ENCODE measurements at places on chromosomes 12 and 14.
A peak's percentile ranks its signal among the peaks of the same experiment; 100 is the strongest.

GRCh38 chr12:14207905-14208551 is 157.5 kb upstream of the ATF7IP start:
- DNase-seq, result no peak

DNA sequence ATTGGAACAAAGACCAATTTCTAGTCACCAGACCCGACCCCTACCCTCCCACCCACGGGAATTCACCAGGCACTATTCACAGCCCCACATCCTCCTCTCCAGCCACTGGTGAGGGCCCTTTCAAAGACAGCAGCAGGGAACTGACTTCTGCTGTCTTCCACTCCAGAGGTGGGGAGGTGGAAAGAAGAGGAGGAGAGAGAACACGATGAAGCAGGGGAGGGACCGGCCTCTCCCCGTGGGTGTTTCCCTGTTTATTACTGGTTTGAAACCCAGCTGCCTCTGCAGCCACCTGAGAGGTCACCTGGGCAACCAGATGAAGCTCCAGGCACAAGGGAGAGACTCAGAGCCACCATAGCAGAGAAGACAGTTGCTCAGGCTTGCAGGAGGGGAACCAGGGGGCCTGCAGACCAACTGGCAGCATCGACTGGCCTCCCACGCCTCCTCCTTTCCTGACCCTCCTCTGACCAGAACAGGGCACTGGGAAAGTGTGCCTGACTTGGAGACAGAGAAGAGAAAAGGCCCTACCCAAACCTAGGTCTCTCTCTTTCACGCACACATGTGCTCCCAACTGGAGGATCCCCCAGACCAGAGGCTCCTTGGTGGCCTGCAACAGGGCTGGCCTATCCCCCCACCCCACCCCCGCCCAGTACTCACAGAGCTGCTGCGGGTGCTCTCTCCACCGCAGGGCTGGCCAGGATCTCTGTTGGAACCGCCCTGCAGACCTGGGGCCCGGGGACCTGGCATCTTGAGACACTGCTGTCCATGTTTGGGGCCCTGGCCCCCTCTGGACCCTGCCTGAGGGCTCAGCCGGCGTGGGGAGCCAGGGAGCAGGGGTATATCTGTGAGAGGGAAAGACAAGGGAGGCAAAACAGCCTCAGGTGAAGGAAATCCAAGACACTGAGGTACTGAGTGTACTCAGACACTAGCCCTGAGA is 22.8 kb downstream of the ANO2 start:
- no peak for DNase-seq

DNA sequence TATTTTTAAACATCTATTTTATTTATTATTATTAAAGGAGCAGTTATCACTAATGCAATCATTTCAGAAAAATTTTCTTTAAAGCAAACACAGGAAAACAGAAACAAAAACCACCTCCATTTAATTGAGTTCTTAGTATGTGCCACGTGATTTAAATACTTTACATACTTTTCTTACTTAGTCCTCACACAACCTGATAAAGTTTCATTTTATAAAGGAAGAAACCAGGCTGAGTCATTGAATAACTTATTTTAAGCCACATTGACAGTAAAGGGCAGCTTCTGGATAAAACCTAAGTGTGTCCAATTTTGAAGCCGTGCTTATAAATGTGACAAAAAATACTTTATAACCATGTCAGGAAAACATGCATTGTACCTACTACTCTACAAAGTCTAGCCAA is 57.1 kb upstream of the PCED1B start:
- peak; percentile 84 for DNase-seq

- DNase-seq, result no peak
These were observed 84.3 kb downstream of the TMEM30B start for GRCh38 chr14:61196792-61197191.

- peak; percentile 90 for DNase-seq
These were observed 6.3 kb downstream of the YBX3 start for GRCh38 chr12:10716704-10717315.

DNA sequence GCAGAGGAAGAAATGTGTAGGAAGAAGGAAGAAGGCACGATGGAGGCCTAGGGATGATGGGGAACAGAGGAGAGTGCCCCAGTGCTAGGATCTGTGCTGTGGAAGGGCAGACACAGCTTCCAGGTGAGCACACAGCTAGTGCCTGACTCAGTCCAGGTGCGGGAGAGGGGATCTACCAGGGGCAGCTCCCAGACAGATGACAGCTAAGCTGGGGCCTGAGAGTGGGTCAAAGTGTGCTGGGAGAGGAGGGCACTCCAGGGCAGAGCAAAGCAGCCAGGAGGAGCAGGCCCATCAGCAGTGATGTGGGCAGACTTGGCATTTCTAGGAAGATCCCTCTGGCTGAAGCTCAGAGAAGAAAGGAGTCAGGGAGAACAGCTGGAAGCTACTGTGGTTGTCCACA is 36.7 kb downstream of the LRTM2 start:
- DNase-seq, result no peak

DNA sequence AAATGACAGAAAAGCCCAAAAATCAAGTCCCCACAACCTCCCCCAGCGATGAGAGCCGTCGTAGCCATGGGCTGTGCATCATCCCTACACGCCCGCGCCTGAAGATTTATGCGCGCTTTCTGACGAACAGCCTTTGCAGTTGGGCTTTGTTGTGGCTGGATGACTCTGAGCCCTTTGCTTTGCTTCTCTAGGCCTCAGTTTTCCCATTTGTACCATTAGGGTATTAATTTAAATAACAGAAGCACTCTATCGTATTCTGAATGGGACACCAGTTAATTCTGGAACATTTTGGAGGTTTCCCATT is 24.2 kb downstream of the SFSWAP start:
- no peak for DNase-seq

DNA sequence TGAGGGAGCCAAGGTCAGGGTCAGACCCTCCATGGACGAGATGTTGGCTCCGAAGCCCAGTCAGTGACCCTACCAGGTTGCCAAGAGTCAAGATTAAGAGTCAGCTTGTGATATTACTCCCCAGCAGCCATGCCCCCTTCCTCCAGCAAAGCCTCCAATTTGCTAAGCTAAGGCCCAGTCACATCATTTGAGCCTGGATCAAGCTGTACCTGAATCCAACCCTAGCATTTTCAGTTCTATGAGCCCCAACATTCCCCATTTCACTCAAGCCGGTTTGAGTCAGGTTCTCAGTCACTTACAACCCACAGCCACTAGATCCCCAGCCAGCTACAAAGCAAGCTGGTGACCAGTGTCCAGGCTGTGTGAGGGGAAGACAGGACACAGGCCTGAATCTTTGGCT is 49.9 kb downstream of the SCARB1 start:
- DNase-seq, result no peak

DNA sequence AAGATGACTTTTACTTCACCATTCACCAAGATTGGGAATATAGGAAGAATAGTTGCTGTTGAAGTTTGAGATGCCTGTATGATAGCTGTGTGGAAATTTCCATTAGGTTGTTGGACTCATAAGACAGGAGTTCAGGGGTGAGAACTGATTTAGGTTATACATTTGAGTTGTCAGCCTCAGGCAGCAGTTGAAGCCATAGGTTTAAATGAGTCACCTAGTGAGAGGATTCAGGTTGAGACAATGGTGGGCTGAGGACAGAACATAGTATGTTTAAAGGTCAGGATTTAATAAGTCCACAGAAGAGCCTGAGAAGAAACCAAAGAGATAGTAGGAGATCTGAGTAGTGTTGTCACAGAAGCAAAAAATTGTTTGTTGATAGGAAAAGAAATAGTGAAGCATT is 63.6 kb upstream of the MON2 start:
- no peak for DNase-seq

DNA sequence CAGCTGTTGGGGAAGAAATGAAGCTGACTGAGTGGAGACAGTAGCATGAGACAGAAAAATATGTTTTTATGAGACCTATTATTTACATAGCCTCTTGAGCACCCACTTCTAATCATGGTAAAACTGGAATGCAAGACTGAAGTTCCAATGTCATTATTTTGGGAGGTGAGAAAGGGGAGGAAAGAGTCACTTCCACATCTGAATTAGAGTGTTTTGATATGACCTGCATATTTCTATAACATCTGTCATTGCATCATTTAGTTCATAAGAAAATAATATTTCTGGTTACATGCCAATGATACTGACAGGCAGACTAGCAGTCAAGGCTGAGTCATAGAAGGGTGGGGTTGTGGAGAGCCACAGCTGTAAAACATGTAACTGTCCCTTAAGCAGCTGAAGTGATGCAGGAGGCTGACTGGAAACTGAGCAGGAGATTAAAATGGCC is 26.7 kb downstream of the NTN4 start:
- DNase-seq, result peak; percentile 98

GRCh38 chr14:101072531-101072930 is 169.0 kb upstream of the RTL1 start:
- DNase-seq, result peak; percentile 32

DNA sequence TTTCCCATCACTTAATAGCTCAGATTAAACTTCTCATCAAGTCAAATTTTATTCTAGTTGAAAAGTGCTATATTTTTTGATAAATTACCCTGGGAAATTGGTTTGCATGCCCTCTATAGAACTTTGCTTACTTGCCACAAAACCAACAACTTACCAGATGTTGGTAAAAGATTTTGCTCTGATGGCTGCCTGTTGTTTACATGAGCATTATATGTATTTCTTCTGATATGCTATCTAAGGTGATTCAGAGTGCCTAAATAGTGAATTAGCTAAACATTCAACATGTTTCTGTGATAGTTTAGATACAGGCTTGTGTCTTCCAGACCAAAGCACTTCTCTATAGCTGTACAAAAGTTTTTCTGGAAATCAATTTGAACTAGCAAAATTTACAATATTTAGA is 51.0 kb downstream of the PPM1A start:
- DNase-seq, result no peak

GRCh38 chr12:43044241-43044640 is 454.7 kb upstream of the PRICKLE1 start:
- DNase-seq, result no peak

DNA sequence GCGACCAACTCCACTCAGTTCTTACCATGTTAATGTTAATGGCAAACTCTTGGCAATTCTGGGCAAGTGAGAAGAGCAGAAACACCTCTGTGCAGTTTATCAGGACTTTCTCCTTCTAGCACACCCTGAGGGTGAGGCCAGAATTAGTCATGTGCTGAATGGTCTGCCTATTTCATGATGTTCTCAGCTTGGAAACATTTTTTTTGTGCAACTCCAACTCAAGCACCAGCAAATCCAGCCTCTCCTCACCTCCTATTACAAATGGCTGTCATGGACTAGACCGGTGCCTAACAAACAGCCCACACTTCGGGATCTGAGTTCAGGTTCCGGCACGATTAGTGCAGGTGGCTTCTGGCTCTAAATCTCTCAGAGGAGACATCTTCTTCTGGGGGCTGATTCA is 246.0 kb downstream of the ZFP36L1 start:
- peak; percentile 72 for DNase-seq

DNA sequence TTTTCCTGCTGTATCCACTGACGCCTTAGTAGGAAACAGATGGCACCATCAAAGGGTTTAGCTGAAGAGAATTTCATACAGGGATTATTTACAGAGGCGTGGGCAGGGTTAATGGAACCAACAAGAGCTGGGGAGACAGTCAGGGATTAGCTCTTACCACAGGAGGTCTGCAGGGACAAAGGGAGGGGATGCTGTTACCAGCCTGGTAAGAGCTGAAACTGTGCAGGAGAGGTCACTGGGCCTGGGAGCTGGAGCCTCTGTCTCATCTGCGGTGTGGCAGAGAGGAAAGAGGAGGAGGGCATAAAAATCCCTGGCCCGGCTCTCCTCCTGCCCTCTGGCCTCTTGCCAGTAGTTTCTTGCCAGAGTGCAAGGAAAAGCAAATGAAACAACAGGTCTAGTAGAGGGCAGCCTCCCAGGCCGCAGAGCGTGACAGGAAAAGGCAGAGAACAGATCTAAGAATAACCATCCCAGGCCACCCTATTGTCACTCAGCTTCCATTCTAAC is 18.9 kb upstream of the POC1B start:
- peak; percentile 42 for DNase-seq

GRCh38 chr12:40691913-40692764 is at the start of gene CNTN1:
Gene CNTN1 (plus strand): TSS chr12:40692439.
- DNase-seq, result peak; percentile 45

GRCh38 chr14:28141662-28142061 is 624.9 kb upstream of the FOXG1 start:
- DNase-seq, result no peak

DNA sequence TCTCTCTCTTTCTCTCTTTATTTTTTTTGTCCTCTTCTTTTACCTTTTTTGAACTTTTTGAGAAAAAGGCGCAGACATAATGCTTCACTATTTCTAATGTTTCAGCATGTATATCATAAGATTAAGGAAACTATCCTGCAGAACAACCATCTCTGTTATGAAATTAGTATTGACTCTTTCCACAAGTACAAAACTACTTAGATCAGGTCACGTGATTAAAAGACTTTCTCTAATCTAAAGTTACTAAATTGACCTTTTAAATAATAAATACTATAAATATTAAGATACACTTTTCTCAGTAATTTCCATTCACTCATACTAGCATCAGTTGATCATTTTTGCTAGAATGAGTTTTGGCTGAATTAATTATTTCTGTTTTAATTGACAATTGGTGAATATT is 844.5 kb upstream of the LRFN5 start:
- DNase-seq, result no peak

- peak; percentile 53 for DNase-seq
These were observed 99.7 kb upstream of the PLEKHG7 start for GRCh38 chr12:92602930-92603623.

- DNase-seq, result no peak
These were observed 56.3 kb downstream of the NIN start for GRCh38 chr14:50774542-50775267.

DNA sequence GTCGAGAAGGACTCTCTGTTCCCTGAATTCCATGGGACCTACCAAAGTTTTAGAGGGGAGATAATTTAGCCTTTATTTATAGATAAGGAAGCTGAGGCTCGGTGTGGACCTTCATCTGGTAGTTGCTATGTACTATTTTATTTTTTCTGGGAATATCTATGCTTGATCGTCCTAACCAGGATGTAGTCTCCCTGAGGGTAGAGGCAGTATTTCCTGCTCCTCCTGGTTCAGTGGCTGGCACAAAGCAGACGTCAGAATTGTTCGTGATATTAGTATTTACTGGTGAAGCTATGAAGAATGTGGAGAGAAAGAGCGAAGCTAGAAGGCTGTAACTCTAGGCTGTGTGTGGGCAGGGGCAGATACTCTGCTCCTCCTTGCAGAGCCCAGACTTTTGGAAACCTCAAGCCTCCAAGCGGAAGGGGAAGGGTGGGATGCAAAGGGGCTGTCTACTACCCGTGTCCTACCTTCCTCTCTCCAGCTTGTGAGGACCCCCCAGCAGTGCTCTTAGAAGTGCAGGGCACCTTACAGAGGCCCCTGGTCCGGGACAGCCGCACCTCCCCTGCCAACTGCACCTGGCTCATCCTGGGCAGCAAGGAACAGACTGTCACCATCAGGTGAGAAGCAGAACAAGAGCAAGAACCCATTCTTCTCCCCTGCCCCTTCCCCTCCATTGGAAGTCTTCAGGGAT is 1.4 kb downstream of the LRP10 start:
- DNase-seq, result no peak

- DNase-seq, result no peak
These were observed 4.1 kb downstream of the CDKN1B start for GRCh38 chr12:12721176-12721751.

DNA sequence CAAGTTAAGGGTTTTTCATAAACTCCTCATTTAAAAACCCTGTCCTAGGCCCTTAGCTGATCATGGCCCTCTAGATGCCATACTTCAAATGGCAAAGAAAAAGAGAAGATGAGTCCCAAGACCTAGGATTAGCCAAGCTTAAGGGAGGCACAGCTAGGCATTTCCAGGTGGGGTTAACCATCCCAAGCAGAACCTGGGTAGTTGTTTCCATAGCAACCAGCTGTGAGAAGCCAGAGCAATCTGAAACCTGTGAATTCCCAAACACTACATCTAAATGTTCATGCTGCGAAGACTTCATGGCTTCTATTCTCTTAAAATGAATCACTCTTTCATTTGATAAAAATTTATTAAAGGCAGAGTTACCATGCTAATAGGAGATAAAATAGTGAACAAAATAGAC is 372.9 kb downstream of the C12orf50 start:
- no peak for DNase-seq

Data from fibroblast of skin of back (primary cell).